Tibial artery (tissue), 4 donors: ENCODE measurements at places on chromosomes 3 and 15.

DNA sequence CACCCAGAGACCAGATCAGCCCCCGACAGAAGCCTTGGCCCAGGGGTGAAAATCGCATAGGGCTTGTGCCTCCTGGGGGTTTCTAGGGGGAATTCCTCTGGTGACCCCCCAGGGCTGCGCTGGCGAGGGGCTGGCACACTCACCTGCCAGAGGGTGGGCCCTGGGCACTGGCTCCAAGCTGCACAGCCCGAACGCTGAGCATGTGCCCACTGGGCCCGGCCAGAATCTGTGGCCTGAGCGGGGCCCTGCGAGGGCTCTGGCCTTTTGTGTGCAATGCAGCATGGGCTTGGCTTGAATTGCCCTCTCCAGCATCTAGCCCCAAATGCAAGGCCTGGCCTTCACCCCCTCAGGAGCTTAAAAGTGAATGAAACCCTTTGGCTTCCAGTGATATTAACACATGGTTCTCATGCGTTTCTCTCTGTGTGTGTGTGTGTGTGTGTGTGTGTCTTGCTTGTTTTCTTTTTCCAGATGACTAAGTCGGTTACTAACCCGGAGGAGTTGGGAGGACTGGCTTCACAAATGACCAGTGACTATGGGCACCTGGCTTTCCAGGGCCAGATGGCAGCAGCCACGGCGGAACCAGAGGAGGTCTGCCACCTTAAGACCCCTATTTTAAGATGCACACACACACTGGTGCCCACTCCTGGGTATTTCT, 259.1 kb upstream of the TPM1 start:
- DNase-seq = no peak

DNA sequence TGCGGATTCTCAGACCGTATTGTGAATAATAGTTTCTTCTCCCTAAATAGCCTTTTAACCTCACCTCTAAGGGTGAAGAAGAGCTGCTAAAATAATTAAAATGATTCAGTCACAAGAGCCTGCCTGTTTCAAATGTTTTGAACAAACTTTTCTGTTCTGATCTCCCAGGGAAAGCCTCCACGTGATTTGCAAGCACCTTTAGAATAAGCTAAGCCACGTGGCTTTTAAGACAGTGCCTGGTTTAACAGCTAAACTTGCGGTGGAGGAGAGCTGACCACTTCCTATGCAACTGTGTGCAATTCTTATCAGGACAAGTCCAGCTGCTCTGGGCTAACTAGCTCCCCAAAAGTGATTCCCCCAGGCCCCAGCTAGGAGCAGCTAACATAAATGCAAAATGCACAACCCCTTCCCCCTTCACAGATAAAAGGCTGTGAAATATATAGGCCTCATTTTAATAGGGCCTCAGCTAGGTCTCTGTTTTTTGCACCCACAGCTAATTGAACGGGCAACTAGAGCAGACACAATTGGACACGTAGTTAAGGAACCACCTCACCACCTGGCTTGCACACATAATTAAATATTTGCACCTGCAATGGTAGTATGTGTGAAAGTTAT, 401.2 kb upstream of the NR2F2 start:
- DNase-seq = no peak

DNA sequence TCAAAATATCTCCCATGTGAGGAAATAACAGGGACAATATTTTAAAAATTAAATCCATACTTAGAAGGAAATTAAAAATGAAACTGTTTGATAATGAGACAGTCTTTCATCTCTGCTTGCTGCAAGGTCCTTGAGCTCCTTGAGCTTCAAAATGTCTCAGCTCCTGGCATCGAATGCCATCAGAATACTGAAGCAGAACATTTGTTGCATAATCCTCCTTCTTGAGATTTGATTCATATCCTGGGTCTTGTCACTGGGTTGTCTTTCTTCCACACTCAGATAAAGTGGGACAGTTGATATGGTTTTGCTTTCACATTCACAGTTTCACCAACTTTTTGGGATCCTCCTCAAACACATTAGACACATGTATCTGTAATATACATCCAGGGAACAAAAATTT, 27.8 kb downstream of the COL8A1 start:
- DNase-seq = peak; percentile 46

DNA sequence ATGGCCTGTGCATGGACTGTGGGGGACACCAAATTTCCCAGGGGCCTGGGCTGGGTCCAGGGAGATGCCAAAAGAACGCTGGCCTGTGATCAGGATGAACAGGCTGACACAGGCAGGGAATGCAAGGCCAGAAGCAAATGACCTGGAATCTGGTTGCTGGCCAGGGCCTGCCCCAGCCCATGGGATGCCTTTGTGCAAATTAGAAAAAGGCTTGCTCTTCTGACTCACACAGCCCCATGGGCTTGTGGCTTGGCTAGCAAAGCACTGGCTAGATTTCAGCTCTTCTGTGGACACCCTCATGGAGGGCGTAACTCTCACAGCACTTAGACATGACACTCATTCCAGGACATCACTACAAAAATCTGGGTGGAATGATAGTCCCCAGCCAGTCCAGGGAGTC, 356.0 kb downstream of the SHQ1 start:
- peak; percentile 78 for DNase-seq
